ENCODE measurements at places on chromosomes 2 and 18.

- no peak for DNase-seq
Measured at GRCh38 chr2:24828238-24828996, 35.2 kb downstream of the CENPO start.

- DNase-seq, result no peak
Measured at GRCh38 chr18:45149712-45150111, 465.6 kb upstream of the SLC14A2 start.

DNA sequence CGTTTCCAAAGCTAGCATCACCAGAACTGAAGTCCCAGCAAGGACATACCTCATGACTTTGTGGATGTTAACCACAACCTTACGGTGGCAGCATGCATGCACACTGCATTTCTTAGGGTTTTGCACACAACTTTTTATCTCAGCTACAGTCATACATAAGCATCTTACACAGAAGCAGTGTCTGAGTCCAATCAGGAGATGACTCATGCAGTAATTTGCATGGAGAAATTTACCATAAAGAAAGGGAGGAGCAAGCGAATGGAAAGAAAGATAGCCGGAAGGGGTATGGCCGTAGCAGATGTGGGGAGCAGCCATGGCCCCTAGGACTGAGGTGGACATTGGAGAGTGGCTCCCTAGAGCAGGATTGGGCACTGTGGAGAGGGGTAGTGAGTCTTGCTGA lies 522.5 kb downstream of the GALR1 start:
- no peak for DNase-seq

GRCh38 chr2:174914853-174915760 lies 90.1 kb downstream of the CHN1 start:
- DNase-seq, result no peak

GRCh38 chr18:62720766-62721613 lies 5.6 kb downstream of the PHLPP1 start:
- peak; percentile 2 for DNase-seq

DNA sequence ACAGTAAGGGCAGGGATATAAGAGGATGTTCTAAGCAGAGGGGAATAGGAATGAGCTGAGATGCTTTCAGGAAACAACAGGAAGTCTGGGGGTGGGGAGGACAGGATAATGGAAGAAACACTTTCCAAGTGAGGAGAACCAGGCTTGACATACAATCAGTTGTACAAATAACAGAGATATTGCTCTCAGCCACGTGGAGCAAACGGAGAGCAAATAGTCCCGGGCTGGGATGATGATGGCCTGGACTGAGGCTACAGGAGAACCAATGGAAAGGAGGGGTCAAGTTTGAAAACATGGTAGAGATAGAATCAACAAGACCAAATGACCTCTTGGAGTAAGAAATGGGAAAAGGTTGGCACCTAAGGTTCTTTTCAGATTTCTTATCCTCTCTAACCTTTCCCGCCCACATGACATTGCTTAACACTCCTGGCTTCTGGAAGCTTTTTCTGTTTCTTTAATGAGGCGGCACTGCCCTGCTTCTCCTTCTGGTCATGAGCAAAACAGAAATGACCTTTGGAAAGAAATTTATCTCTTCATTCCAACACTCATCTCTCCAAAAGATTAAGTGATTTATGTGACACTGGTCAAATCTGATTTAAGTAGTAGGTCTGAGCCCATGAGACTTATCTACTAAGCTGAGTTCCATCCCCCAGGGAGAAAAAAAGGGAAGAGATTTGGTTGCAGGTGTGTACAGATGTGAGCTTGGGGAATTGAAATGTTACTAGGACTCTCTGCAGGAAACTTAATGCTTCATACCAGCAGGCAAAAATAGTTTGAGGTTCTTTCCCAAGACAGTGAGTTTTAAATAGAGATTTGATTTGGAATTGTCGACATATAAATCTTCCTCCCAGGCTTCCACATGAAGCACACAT lies 442.9 kb upstream of the HNRNPA3 start:
- DNase-seq, result no peak

- DNase-seq, result no peak
Measured at GRCh38 chr2:79512442-79513401, at the start of gene CTNNA2. TSS of gene CTNNA2 (plus strand) at chr2:79513051.

- DNase-seq, result no peak
Measured at GRCh38 chr2:5507367-5507766, 184.8 kb upstream of the SOX11 start.

- no peak for DNase-seq
Measured at GRCh38 chr2:33488178-33488690, 11.8 kb downstream of the RASGRP3 start.

GRCh38 chr2:178542569-178542968 lies 62.3 kb downstream of the PLEKHA3 start:
- no peak for DNase-seq

GRCh38 chr18:3297025-3297984 lies 35.4 kb downstream of the MYL12B start:
- DNase-seq, result peak; percentile 92

GRCh38 chr18:62838475-62839098 lies 123.2 kb downstream of the PHLPP1 start:
- no peak for DNase-seq

GRCh38 chr18:29307231-29307630 lies 1130.3 kb upstream of the CDH2 start:
- no peak for DNase-seq

GRCh38 chr2:7450833-7451190 lies 533.6 kb downstream of the RNF144A start:
- DNase-seq, result no peak

GRCh38 chr2:96535331-96535730 lies 1.2 kb upstream of the ARID5A start:
- DNase-seq, result no peak

DNA sequence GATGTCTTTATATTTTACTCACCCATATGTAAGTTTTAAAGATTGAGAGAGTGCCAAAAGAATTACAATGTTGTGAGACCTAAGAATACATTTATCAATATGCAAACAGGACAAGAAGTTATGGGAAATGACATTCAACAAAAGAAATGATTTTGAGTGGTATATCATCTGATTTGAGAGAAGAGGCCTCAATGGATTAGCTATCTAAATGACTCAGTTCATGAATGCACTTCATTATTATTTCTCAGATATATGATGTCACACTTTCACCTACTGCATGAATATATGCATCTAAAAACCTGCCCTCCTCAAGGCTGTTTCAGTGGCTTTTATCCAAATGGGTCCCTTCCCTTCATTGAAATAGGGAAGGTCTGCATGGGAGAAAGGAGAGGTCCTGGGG lies 128.3 kb upstream of the LYPD1 start:
- no peak for DNase-seq

- DNase-seq, result no peak
Measured at GRCh38 chr18:49179222-49179621, 228.5 kb upstream of the SMAD7 start.

DNA sequence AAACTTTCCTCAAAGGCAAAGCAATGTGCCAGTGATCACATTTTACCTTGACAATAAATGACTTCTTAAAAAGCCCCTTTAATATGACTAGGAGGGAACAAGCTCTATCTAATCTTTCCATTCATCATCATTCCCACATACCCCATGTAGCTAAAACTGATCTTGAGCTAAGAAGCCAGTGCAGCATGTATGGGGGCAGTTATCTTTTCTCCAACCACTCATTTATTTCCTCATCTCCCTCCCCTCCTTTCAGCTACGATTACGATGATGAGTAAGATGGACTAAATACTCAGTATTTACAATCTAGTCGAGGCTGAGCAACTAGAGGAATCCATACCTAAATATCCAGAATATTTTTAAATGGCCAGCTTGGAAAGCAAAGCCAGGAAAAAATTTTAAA lies 35.5 kb downstream of the PNO1 start:
- no peak for DNase-seq

DNA sequence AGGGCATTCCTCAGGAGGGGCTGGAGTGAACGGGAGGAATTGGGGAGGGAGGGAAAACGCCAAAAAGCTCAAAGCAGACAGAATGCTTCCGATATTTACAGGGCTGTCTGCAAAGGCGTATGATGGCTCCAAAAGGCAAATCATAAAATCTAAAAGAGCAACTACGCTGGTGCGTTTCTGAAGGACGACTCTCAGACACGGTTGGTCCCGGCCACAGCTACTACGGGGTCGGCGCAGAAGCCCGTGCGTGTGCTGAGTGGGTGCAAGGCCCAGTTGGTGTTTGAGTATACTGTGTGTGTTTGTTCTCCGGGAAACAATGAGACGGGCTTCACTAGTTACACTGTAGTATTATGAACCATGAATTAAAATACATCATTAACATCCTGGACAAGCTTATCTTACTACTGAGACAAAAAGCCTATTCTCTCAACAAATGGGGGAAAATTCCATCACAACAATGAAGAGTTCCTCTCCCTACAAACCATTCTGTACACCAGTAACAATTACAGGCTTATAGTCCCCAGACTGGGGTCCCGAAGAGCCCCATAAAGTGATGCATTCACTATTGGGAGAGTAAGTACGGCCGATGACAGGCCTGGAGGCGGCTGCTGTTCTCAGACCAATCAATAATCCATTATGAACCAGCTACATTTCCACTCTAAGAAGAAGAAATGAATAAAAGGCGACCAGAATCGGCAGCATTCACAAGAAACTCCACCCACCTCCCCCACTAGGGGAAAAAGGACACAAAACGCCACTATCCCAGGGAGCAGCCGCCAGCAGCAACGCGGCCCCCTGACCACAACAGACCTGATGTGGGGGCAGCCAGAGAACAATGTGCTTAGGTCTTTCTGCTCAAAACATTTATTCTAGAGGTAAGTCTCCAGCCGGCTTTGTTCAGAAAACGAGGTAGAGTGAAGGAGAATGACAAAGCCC lies 43.4 kb downstream of the ZNF516 start:
- DNase-seq, result no peak

DNA sequence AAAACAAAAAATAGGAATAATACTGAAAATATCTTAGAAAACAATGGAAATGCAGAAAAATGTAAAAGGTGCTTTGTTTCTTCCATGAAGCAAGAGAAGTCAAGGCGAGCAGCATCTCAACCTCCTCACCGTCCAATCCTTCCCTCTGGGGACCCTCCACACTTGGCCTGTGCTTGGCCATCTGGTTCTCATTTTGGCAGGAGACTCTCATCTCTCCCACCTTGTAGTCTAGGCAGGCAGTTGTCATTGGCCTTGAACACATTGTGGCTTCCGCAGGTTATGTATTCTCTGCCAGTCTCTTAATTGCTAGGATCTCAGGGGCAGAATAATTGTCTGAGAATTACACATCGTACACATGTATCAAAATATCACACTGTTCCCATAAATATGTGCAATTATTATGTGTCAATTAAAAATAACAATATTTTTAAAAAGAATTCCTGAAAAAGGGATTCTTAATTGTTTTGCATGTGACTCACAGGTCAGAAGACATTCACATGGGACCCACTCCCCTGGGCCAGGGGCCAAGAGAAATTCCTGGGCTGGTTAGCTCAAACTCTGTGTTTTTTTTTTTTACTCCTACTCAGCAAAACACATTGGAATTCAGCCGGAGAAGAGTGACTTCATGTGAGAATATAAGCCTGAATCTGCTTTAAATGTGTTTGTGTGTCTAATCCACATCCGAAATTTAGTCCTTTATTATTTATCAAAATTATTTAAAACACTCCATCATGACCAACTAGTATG lies 14.0 kb upstream of the ANKRD62 start:
- DNase-seq, result no peak

DNA sequence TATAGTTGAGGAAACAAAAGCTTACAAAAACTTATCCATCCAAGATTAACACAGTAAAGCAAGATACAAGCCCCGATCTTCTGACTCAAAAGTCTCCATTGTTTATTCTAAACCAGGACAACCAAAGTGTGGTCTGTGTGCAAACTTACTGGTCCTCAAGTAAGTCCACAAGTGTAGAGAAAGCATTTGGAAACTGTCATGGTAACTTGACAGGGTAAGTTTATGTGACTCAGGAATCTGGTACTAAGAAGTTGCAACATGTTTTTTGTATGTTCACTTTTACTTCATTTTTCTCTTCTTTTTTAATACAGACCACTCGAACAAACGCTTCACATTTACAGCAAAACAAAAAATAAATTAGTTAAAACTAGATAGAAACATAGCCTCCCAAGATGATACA lies 9.4 kb downstream of the MBD2 start:
- no peak for DNase-seq

DNA sequence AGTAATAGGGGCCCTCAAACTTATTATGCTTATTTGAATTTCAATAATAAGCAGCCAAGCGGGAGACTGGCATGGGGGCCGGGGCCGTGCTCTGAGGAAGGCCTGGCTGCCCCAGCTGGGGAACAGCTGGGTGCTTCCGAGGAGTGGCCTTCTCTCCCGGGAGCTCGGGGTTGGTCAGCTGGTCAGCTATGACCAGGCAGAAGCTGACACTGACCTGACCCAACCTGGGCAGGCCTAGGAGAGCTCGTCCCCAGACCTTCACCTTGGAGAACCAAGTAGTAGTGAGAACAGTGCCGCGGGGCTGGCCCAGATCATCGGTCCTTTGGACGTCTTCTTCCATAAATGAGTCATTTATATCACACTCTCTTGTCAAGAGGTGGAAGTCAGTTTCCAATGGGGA lies 36.1 kb downstream of the RRM2 start:
- DNase-seq, result no peak

DNA sequence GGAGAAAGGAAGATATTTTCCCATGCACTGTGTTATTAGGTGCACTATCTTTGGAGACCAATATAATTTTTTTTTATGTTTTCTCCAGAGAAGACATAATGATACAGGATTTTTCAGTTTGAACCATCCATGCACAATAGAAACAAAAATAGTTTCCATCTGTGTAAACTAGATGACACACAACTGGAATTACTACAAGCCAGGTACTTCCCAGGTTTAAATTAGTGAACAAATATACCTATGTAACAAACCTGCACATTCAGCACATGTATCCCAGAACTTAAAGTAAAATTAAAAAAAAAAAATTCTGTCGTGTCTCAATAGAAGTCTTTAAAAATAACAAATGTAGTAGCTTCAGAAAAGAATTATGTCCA lies 1616.8 kb upstream of the ACVR2A start:
- no peak for DNase-seq

- no peak for DNase-seq
Measured at GRCh38 chr18:26763446-26764110, 101.9 kb downstream of the AQP4 start.

- no peak for DNase-seq
Measured at GRCh38 chr2:136210822-136211221, 92.9 kb upstream of the CXCR4 start.

- DNase-seq, result no peak
Measured at GRCh38 chr2:96547731-96548171, 11.2 kb downstream of the ARID5A start.

GRCh38 chr2:192311701-192312460 lies 117.1 kb upstream of the TMEFF2 start:
- no peak for DNase-seq

GRCh38 chr2:238099714-238100048 lies 459 bp upstream of the ESPNL start:
- no peak for DNase-seq

DNA sequence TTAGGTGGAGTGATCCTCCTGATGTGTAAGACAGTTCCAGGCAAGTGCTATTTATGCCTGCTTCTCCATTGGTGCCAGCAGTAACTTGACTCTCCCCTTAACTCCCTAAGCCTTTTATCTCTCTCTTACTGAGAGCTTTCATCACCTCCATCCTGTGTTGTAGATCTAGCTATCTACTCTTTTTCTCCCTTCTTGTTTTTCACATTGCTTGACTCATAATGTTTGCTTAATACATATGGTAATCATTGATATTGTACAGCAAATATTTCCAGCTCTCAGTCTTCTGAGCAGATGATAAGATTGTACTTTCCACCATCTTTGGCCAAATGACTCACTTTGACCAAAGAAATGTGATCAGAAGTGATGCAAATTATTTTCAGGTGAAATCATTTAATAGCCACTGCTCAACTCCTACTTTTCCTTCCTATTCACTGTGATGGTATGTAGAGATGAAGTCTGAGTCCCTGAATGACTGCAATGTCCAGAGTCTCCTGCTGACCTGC lies 165.0 kb downstream of the PLCL1 start:
- DNase-seq, result no peak

- DNase-seq, result no peak
Measured at GRCh38 chr18:45854036-45854586, 28.6 kb downstream of the SIGLEC15 start.
